ENCODE measurements at places on chromosomes 13 and 19. TPM values are rescaled to one million over a fixed set of nuclear protein-coding genes. Genes with fewer than 3 reads are reported as not detected.

The CAPS gene
- 76.7 TPM for total RNA-seq

GRCh38 chr19:52600639-52601024, 30.5 kb downstream of the ZNF701 start:
- DNase-seq = peak; percentile 54

The PRTN3 gene
- not detected for total RNA-seq

DNA sequence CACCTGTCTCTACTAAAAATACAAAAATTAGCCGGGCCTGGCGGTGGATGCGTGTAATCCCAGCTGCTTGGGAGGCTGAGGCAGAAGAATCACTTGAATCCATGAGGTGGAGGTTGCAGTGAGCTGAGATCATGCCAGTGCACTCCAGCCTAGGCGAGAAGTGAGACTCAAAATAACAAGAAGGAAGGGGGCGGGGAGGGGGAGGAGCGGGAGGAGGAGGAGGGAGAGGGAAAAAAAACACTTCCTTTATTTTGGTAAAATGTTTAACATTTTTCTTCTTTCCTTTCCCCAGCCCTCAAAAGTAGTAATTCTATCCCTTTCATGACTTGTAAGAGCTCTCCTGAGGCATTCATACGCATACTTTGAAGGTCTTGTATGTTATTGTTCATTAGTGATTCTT, 44.3 kb downstream of the SPRY2 start:
- DNase-seq = no peak

DNA sequence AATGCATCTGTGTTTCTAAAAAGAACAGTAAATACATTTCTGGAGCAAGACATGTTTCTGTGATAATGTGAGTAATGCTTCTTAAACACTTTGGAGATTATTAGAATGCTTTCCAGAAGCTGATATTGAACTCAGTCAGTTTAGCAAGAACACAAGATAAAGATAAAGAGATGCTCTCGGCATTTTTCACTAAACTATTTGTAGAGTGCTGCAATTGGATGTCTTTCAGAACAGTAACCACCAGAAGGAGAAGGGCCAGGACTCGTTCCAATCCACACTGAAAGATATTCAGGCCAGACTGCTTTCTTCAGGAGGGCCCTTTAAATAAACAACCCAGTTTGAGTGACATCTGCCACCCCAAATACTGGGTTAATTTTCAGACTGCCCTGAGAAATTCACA, 456.0 kb downstream of the TBC1D4 start:
- DNase-seq = no peak

DNA sequence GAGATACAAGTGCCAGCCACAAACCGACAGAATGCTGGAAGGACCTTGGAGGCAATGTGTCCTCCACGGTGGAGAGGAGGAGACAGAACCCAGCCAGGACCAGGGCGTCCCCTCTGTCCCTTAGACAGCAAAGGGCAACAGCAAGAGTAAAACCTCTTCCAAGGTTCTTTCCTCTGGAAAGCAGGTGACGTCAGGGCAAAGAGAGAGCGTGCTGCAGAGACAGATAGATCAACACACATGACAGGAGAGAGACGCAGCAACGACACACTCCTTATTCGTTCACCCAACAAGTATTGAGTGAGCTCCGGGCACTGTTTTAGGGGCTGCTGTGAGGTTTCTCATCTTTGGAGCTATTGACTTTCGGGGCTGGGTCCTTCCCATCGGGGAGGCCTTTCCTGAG, 1.3 kb upstream of the GALP start:
- no peak for DNase-seq

GRCh38 chr13:102930566-102930965, 84.7 kb downstream of the ERCC5 start:
- DNase-seq = no peak
